ENCODE measurements at places on chromosomes 16 and 17.
A peak's percentile ranks its signal among the peaks of the same experiment; 100 is the strongest.

- DNase-seq, result no peak
These were observed 9.7 kb upstream of the TIMP2 start for GRCh38 chr17:78934681-78935418.

DNA sequence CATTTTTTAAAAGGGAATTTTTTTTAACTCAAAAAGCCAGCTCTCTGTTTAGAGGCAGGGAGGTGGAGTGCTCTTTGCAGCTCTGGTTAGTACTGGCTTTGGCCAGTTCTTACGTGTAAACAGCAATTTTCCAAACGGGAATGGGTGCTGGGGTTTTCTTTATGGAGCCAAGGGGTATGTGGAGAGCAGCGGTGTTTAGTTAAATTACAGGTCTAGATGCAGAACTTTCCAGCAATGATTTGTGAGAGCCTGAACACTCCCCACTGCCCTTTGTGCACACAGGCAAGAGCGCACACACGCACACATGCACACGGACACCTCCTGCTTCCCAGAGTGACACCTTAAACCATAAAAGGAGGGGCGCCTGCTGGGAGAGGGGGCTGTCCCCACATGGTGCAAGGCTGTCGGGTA is 140.2 kb downstream of the MSI2 start:
- no peak for DNase-seq

DNA sequence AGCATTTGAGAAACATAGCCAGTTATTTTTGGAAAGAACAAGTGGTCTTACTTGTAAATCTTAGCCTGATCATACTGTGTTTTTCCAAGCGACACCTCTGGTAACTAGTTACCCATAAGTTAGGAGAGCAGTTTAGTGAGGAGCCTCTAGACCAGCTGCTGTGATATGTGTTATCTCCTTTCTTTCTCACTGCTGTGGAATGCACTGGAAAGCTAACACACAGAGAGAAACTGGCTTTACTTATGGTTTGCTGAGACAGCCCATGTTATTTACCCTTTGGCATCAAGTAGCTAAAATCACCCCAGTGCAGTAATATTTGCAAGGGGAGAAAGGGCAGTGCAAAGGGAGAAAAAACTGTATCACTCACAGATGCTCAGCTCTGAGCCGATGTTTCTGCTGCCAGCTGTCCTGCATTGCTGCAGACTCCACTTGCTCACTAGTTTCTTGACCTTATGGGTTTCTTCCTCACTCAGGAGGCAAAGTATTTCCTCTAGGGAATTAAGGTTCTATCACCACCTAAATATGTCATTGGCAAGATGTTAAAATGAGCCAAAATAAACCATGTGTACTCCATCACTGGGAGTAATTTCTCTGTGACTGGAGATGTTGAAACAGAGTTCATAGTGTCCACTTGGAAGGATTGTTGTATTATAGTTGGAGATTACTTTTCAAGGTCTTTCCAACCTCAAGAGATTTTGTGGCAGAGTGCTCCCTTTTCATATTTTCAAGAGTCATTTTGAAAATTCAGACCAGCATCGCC is 2.3 kb downstream of the RBFOX1 start:
- no peak for DNase-seq

DNA sequence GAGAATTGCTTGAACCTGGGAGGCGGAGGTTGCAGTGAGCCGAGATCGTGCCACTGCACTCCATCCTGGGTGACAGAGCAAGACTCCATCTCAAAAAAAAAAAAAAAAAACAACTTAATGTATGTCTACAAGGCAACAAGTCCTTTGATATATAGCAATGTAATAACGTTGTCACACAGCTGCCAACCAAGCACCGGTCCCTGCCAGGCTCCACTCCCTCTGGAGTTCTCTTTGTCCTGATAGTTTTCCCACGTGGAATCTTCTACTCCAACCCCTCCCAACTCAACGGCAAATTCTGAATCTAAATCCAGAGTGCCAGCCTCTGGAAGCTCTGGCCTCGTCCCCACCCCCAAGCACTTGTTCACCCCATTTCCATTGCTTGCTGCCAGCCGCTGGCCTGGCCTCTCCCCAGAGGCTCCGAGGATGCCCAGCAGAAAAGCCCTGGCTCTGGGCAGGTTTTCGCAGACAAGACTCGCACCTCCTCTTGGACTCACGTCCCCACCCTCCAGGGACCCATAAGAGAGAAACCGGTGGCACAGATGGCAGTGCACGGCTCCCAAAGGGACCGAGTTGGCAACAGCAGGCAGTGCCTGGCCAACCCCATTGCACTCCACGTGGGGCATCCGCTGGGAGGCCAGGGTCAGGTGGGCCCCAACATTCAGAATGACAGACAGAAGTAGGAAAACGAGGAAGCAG is 15.9 kb upstream of the CBX2 start:
- no peak for DNase-seq

- no peak for DNase-seq
These were observed 1.2 kb downstream of the BRICD5 start for GRCh38 chr16:2209258-2210008.

GRCh38 chr17:55210292-55210691 is 54.5 kb upstream of the HLF start:
- no peak for DNase-seq

DNA sequence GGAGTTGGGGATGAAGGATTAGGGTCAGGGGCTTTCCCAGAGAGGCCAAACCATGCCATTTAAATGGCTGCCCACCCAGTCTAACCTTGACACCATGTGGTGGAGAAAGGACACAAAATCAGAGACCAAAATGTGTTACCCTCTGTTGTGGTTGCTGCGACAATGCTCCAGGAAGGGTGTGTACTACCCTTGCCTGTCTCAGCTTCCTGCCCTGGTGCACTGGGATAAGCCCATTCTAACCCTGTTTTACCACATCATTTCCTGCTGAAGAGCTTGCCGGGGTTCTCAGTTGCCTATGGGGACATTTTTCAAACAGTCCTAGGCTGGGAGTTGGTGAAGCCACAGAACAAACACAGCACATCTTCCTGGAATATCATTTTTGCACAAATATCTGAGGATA is 4.9 kb downstream of the OR4D1 start:
- peak; percentile 86 for DNase-seq

DNA sequence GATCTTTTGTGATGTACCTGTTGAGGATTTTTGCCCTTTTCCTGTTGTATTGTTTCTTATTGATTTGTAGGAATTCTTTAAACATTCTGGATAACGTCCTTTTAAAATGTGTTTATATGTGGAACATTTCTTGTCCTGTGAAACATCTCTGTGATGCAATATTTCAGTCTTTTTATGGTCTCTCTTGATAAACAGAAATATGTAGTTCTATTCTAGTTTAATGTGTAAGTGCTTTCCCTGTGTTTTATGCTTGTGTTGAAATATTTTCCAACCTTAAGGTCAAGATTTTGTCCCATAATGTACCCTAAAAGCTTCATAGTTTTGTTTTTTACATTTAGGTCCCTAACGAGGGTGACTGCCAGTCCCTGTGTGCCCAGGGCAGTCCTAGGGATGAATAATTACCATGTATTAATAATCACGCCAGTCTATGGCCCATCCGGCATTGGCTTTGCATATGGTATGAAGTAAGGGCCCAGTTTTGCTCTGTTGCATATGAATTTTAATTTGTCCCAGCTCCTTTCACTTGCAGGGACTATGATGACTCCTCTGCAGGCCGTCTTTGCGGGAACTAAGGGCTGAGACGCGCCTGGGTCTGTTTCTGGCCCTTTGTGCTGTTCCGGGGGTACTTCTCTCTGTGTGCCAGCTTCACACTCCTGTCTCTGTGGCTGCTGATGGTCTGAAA is 44.2 kb downstream of the RPTOR start:
- no peak for DNase-seq

GRCh38 chr17:49219987-49220386 is 9.5 kb downstream of the ABI3 start:
- no peak for DNase-seq

GRCh38 chr17:64158406-64158805 is 28.5 kb upstream of the ERN1 start:
- DNase-seq, result no peak

GRCh38 chr17:48871035-48871550 is 21.5 kb upstream of the ATP5MC1 start:
- no peak for DNase-seq

DNA sequence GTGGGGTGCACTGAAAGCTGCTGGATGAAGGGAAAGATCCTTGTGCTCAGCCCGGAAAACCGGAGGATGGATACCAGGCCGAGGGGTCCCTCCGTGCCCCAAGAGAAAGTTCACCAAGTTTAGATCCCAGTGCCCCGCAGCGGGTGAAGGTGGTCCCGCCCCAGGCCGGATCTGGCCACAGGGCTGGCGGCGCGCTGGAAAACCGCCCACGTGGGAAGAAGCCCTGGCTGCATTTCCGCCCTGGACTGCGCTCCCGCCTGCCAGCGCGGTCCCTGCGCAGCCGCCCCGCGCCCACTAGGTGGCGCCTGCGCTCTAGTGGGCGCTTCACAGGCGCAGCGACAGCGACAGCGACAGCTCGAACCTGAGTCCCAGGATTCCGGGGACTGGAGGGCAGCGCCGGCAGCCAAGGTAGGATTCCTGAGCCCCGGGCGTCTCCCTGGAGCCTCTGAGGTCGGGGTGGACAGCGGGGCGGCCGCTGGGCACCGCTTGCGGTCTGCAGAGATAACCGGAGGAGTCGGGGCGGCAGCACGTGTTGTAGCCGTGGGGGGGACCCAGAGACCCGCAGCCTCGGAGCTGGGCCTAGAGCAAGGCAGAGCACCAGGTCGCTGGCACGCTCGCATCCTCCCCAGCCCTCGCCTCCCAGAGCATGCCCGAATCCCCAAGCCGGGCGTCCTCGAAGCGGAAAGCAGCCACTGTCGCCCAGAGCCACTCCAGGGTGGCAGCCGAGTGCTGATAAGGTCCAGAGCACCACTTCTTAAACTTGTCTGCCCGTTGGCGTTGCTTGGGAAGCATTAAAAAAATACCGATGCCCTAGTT is at the start of gene CHD9:
Gene CHD9 (plus strand): TSS at position 322 of the 816 bp plus-strand sequence. CDS start 101,099 bp downstream, outside the sequence.
- peak; percentile 75 for DNase-seq

DNA sequence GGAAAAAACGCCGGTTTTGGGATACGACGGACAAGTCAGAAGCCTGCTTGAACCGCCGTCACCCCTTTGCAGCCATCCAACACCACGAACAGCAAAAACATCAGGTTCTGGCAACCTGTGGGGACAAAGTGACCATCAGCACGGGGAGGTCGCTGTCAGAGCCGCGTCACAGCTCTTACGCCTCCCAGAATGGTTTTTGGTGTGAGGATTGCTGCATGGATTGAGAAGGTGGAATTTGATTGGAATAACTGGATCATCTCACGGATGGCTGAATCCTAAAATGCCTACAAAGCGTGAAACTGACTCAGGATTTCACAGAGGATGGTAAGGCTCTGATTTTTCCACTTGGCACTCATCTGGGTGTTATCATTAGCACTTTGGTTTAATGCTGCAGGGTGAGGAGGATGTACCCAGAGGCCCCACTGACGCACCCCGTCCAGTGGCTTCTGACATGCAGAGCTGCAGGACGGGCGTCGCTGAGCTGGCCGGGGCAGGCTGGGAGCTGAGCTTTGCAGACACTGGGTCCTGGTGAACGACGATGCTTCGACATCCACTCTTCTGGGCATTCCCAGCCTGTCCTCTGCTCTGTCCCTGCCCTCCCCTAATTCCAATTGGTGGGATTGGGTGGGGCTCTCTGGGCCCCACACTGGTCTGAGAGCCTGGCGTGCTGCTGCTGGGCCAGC is 73.4 kb upstream of the CREBBP start:
- no peak for DNase-seq

GRCh38 chr17:46064460-46064859 is 65.4 kb downstream of the STH start:
- DNase-seq, result no peak

DNA sequence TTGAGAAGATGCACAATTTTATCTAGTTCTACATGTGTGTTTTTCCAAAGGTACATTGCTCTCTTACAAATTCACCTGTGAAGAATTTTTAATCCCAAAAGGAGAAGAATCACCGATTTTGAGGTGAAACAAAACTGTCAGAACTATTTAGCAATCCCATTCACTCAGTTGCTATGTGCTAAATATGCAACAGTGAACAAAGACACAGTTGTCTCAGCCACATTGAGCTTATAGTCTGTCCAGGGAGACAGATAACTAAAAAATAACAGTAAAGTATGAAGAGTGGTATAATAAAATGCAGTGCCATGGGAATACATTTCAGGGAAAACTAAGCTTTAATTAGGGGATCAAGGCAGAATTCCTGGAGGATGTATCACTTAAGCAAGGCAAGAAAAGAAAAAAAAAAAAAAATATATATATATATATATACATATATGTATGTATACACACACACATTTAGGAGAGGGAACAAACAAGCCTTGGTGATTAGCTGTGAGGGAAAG is 110.4 kb downstream of the SPAG9 start:
- DNase-seq, result no peak

- DNase-seq, result no peak
These were observed 1.5 kb upstream of the SLC38A8 start for GRCh38 chr16:84044118-84044488.

DNA sequence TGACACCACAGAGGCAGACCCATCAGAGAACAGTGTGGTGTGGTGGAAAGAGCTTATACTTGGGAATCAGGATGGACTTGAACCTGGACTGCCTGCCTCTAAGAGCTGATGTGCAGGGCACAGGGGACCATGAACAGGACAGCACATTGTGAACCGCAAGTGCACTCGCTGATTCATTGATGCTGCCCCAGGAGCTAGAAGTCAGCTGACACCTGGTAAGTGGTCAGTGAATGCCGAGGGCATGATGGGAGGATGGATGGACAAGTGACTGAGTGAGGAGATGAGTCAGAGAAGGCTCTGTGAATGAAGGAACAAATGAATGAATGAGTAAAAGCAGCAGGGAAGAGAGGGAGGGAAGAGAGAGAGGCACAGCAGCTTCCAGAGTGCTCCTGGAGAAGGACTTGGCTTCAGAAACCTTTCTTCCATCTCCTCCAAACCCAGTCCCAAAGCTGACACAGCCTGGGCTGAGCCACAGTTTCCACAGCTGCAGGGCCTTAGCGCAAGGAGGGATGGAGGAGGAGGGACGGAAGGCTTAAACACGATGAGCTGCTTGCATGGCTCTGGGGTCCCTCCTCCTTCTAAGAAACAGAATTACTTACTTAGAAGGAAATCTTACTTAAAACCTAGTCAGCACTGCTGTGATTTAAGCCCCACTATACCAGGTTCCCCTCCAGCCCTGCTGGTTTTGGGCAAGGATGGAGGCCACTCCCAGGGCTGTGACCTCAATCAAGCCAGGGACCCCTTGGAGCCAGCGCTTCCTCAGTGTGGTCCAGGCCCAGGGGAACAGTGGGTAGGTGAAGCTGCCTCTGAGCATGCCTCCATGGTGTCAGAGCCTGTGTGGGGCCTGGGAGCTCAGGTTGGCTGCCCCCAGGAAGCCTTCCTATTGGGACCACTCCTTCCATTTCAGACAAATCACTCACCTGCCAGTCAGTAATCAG is 184.6 kb downstream of the TMEM132E start:
- no peak for DNase-seq

DNA sequence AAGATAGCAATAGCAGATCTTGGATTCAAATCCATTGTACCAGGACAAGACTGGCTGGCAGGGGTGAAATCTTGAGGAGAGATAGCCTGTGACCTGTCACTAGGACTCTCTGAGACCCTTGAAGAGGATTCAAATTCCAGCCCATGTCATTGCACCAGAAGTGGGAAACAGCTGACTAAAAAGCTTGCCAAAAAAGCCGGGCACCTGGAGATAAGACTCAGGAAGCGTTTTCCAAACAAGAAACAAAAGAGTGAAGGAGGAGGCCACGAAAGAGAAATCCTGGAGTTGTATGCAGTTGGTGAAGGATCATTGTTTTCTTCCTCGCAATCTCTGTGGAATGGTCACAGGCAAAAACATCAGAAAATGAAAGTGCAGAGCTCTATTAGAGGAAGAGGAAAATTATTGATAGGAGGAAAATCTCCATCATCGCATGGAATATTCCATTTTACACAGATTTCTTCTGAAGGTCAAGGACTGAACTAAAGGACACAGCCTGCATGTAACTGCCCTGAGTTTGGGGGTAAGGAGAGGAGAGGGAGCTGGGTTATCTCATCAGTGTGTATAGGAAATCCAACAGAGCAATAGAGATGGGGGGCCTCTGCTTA is 9.0 kb upstream of the WSB1 start:
- DNase-seq, result no peak
